Hippocampal formation (tissue), 2 donors: ENCODE measurements at places on chromosomes 2 and 18.

GRCh38 chr2:181780047-181780651, 99.8 kb upstream of the NEUROD1 start:
- no peak for DNase-seq

DNA sequence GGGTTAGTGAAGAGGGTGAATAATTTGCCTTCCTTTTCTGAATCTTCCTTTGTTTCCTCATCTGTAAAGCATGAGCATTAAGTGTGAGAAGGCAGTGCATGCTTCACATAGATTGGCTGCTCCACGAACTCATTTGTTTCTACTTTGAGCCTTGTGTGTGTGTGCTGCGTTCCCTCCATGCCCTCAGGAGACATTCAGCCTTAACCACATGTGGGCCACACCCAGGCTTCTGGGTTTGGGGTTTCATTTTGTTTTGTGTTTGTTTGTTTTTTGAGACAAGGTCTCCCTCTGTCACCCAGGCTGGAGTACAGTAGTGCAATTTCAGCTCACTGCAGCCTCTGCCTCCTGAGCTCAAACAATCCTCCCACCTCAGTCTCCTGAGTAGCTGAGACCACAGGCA, 843.3 kb downstream of the GALR1 start:
- DNase-seq, result no peak

- DNase-seq, result no peak
Measured at GRCh38 chr2:181393472-181393871, 63.7 kb upstream of the ITGA4 start.

DNA sequence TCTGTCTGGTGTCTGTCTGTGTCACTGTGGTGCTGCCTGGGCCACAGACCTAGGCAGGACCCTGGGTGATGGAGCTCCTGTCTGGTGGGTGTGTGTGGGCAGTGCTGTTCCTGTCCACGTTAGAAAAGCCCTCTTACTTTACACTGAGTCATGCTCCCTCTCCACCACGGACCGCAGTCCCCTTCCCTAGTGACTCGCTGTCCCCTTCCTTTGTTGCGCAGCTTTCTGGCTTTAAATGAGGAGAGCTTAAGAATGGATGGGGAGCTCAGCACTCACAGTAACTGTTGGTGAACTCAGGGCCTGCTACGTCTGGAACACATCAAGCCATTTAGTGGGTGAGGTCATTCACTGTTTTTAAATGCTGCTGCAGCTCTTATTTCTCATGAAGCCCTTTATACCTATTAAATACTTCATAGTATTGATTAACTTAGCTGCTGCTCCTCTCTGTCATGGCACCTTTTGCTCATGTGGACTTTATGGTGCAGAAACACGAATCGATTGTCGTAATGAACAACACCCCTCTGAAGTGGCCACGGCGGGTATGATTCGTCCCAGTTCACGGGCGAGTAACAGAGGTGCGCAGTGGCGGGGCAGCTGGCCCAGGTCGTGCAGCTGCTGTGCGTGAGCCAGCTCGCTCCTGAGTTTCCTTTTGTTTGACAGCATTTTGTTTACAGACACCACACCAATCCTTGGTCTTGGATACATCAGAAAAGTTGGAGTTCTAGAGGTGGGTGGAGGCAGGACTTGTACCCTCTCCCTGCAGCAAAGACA, 100.4 kb downstream of the LDLRAD4 start:
- DNase-seq, result no peak

- DNase-seq, result no peak
Measured at GRCh38 chr2:73970850-73971471, 13.7 kb upstream of the TET3 start.

DNA sequence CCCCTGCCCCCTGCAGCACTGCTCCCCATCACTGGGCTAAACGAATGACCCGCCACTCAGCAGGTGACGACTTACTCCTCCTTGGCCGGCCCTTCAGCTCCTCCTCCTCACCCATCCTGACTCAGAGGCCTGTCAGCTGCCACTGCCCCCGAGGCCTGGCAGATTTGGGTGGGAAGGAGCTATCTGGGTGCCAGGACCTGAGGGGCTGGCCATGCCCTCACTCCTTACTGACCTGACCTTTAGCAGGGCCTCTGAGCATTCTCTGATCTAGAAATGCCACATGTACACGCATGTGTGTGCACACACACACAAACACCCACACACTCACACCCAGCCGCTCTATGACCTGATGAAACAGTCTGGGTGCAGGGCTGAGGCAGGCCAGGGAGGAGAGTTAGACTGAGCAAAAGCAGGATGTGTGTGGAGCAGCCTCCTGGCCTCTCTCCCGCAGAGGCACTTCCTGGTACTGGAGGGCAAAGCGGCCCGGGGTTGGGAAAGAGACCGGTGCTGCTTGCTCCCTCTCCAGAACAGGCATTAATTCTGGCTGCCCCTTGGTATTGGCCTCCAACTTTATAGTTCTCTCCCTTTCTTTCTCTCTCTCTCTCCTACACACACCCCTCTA, 68.0 kb downstream of the ZFP36L2 start:
- DNase-seq, result no peak

GRCh38 chr2:51981783-51982182, 949.9 kb upstream of the NRXN1 start:
- DNase-seq, result no peak

GRCh38 chr18:59308938-59309260, 9.6 kb downstream of the CPLX4 start:
- no peak for DNase-seq

- peak; percentile 41 for DNase-seq
Measured at GRCh38 chr18:55458456-55459203, 129.4 kb downstream of the TCF4 start.

DNA sequence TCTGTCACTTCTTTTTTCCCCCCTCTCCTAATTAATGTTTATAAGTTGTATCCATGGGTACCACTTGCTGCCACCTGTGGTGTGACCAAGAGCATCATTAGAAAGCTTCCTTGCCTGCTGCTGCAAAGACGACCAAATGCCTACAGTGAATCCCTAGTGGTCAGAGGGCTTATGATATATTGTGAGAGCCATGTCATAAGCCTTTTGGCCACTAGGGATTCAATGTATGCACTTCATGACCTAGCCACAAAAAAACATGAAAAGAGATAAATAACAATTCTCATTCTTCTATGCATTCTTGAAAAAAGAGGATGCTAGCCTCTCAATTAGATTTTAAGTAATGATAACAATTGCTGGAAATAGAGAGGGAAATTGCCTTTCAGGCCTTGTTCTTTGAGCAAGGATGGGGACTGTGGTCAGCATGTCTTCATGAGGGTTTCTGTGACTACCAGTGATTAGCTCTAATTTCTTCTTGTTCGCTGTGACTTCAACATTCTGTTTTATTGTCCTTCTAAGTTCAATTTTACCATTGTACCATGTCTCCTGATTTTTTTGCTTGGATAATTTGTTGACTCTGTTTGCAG, 435.3 kb downstream of the TGIF1 start:
- DNase-seq, result no peak

DNA sequence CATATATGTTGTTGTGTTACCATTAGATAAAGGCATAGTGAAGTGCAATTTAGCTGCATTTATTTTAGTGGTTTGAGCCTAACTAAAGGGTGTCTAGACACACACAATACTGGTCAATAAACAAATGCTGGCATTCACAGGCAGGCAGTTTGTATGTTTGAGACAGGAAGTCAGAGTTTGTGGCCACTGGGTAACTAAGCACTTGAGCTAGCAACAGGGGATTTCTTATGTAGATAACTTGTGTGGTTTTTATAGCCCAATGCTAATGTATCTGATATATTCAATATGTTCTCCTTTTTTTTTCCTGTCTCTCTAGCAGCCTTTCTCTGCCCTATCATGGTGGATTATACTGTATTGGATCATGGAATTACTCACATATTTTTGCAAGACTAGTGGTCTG, 38.1 kb downstream of the LRRTM4 start:
- no peak for DNase-seq

- no peak for DNase-seq
Measured at GRCh38 chr2:98508709-98509066, 64.0 kb downstream of the INPP4A start.

- no peak for DNase-seq
Measured at GRCh38 chr2:147479358-147479757, 365.5 kb upstream of the ACVR2A start.

DNA sequence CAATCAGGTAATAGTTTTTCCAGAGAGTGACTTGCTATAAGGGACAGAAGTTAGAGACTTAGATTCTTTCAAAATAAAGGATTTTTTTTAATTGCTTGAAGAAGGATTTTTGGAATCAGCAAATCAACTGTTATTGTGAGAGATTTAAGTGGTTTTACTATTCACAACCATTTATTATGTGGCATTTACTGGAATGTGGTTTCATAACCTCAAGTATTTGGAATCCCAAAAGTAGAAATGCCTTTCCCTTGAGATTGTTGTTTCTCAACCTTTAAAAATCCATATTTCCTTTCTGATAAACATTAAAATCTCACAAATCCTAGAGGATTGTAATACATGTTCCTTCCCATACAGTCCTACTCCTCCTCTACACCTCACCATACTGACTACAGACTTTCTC, 5.0 kb downstream of the TANK start:
- no peak for DNase-seq

GRCh38 chr2:237177052-237177451, 91.4 kb downstream of the COPS8 start:
- no peak for DNase-seq

- no peak for DNase-seq
Measured at GRCh38 chr2:170744248-170745002, 25.8 kb upstream of the ERICH2 start.

GRCh38 chr2:220101980-220102379, 474.6 kb downstream of the SLC4A3 start:
- no peak for DNase-seq

GRCh38 chr18:34976123-34976522, 65.1 kb upstream of the MAPRE2 start:
- DNase-seq, result no peak

DNA sequence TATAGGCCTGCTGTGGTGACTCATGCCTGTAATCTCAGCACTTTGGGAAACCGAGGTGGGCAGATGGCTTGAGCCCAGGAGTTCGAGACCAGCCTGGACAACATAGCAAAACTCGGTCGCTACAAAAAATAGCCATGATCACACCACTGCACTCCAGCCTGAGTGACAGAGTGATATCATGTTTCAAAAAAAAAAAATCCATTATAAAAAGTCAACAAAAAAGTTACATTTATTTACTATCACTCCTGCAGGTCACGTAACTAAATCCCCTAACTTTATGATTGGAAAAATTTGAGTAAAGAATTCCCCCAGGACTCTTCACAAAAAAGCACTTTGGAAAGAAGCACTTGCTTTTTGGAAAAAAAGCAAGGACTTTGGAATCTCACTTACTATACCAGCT, 46.4 kb upstream of the AGPS start:
- no peak for DNase-seq

GRCh38 chr2:39881494-39881893, 102.4 kb upstream of the THUMPD2 start:
- no peak for DNase-seq

- no peak for DNase-seq
Measured at GRCh38 chr2:80548469-80548868, 243.9 kb upstream of the LRRTM1 start.

GRCh38 chr2:70482401-70482800, 71.2 kb downstream of the TGFA start:
- DNase-seq, result no peak

DNA sequence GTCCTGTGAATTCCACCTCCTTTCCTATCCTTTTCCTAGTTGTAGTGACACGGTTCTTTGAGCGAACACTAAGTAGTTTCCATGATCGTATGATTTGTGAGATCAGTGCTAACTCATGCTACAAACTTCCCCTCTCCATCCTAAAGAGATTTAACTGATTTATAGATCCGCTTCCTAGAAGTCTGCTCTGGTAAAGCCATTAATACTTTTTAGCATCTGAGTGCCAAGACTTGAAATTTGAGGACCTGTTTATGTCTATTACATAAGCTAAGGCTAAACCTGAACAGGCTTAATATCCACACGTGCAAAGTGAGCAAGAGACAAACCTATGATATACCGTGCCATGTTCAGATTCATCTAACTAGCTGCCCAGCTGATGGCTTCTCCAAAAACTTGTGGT, 14.9 kb downstream of the PROKR1 start:
- no peak for DNase-seq

DNA sequence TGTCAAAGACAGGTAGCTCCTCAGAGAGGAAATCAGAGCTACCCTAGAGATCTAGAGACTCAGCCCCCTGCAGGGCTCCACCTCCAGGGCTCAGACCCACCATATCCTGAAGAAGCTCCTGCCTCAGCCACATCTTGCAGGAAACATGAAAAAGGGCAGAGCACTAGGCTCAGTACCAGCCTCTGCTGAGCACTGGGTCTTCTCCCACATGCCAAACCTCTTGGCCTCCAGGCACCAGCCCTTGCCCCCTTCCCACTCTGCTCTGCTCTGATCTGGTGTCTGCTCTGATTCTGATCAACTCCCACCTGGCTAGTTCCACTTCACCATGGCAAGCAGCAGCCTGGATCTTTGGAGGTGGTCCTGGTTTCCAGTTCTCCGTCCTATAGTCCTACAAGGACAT, 114.3 kb upstream of the SLC66A3 start:
- no peak for DNase-seq
